ENCODE measurements at places on chromosomes 7 and 10.

- no peak for DNase-seq
Observed at GRCh38 chr10:86644794-86645445, 9.4 kb upstream of the OPN4 start.

DNA sequence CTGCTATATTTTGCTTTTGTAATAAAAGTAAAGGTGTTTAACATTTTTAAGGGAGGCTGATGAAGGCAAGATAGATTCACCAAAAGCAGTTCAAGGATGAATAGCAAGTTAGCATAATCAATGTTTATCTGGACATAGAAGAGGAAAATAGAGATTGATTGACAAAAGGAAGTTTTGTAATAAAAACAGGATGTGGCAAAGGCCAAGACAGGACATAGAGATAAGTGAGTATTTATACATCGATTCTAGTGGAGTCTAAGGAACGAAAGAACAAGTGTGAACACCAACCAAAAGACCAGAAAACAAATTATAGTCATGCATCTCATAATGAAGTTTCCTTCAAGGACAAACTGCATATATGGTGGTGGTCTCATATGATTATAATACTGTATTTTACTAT is 123.8 kb downstream of the CCDC71L start:
- DNase-seq: no peak

- DNase-seq: no peak
Observed at GRCh38 chr7:50266635-50267386, 37.7 kb upstream of the IKZF1 start.

GRCh38 chr7:47405921-47406800 is 175.8 kb downstream of the TNS3 start:
- peak; percentile 49 for DNase-seq

DNA sequence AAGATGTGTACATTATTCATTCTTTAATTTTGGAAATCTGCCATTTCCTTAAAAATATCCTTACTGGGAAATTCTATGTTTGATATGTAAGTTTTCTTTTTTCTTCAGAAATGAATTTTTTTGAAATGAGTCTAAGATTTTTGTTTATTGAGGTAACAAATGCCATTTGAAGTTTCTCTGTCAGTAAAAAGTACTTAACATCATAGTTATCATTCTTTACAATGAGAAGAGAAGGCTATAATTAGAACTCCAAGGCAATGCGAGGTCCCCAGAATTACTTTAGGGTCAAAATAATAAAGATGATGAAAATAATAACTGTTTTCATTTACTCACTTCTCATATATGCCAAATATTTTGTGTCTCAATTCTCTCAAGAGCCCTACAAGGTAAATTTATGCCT is 37.0 kb upstream of the RHOBTB1 start:
- no peak for DNase-seq

- no peak for DNase-seq
Observed at GRCh38 chr7:129468087-129468486, 33.9 kb downstream of the STRIP2 start.

GRCh38 chr7:137325927-137326326 is 17.6 kb downstream of the PTN start:
- no peak for DNase-seq

DNA sequence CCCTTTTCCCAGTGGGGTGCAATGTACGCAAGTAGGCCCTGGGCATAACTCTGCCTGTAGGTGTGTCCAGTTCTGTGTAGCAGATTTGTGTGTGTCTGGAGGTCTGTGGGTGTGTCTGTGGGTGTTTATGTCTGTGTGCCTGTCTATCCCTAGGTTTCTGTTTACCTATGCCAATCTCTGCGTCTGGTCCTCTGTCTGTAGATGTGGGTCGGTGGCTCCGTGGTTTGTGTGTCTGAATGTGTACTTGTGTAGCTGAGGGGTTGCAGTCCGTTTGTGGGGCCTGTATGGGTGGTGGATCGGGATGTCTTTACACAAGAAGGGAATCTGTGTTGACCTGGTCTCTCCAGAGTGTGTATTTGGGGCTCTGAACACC is 932 bp downstream of the NYAP1 start:
- DNase-seq: no peak

DNA sequence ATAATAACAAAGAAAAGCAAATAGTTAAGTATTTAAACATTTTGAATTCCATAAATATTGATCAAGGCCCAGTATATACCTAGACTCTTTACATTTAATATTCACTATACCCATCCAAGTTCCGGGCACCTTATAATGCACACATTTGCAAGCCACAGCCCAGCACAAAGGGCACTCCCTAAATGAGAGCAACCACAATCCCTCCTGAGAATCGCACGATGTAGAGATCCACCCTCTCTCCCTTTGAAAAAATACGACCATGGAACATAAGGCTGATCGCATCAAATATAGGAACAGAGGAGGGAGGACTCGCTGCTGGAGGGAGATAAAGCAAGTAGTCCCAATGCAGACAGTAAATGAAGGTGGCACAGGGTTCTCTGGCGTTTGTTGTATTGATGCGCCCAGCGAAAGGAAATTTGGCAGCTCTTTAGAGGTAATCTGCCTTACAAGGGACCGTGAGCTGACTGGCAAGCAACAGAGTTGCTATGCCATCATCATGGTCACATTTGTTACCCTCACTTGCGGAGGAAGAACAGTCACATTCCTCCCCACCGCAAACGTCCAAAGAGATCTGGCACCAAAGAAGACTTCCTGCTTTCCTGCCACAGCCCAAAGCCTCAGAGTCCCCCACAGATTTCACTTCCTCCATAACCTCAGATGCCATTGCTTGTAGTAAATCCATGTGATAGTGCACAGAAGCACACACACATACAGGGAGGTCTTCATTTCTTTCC is 16.1 kb upstream of the TAS2R40 start:
- no peak for DNase-seq

- no peak for DNase-seq
Observed at GRCh38 chr10:50395271-50395670, 144.0 kb upstream of the ASAH2 start.

GRCh38 chr7:89129600-89130375 is 334.3 kb upstream of the TEX47 start:
- no peak for DNase-seq

DNA sequence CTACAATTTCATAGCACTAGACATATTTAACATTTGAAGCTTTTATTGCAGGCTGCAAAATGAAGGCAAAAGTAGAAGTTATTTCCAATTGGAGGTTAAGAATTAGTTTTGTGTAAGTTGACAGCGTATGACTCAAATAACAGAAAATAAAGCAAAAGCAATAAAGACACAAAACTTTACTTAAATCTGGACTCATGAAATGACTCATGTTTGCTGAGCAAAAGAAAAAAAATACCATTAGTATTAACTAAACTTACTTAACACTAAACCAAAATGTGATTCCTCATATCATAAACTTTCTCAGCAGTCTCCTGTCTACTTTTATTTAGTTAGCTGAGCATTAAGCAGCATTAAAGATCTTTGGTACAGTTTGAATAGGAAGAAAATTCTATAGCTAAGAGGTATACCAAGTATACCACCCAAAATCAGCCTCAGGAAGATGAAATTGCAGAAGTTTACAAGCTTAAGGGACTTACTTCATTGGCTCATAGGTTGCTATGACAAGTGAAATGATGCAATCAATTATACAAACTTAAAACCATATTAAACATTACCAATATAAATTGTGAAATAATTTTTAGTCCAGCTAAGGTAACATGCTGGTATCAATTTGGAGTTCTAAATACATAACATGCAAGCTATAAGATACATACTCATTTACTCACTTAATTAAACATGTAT is 1131.4 kb downstream of the XPNPEP1 start:
- DNase-seq: no peak

- no peak for DNase-seq
Observed at GRCh38 chr7:96388166-96388565, 66.3 kb upstream of the SLC25A13 start.

DNA sequence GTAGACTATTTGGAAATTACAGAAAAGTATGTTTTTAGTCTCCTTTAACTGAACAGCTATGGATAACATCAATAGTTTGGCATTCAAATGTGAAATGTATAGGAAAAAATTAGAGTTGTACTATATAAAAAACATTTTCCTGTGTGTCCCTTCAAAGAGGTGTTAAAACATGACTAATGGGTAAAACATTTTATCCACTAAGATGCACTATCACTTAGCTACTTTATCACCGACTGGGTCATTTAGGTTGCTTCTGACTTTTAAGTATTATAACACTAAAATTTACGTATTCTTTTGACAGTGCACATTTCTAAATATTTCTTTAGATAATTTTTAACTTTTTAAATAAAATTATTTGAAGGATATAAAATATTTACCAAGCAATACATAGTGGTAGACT is 77.6 kb downstream of the UBE2H start:
- no peak for DNase-seq

GRCh38 chr10:77776487-77776886 is 138.9 kb upstream of the KCNMA1 start:
- no peak for DNase-seq

- no peak for DNase-seq
Observed at GRCh38 chr7:151461942-151462230, 21.9 kb upstream of the CRYGN start.

DNA sequence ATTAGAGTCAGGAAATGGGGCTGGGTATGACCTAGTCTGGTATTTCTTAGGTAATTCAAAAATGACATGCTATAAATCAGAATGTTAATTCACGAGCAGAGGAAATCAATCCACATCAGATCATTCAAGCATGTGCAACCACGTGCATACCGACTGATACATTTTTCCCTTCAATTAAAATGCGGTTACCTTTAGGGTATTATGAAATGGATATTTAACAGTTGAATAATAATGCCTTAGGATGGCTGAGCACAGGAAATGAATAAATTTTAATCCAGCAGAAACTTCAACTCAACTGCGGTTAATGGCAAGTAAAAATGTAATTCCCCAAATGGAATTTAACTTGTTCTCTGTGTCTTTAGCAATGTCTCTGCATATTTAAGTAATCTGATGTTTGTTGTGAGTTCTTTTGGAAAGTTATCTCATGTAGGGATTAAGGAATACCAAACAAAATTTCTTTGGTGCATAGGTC is 9.2 kb downstream of the CPA2 start:
- DNase-seq: no peak
